DMS79 (cell line): ENCODE measurements at places on chromosomes 1 and 21.

GRCh38 chr21:44802396-44803153 lies 955 bp upstream of the UBE2G2 start:
- DNase-seq: no peak

DNA sequence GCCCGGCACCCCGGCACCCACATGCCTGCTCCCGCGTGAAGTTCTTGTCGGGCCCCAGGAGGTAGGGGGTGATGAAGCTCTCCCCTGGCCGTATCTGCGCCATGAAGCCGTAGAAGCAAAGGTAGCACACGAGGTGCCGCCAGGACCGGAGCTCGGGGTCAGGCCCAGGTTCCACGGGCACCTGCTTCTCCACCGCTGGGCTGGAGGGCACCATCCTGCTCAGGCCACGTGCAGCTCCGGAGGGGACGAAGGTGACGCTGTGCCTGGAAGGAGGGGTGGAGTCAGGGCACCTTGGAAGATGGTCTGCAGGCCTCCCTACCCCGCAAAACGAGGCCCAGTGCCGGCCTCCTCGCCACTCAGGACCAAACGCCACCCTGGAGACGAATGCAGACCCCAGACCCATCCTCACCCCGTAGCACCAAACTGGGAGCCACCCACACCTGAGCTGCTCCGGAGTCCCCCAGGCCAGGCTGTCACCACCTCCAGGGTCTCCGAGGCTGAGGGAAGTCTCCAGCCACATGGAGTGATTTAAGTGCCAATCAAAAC lies 4.4 kb downstream of the SLC19A1 start:
- DNase-seq: no peak

- no peak for DNase-seq
Observed at GRCh38 chr1:204947338-204947737, 76.7 kb downstream of the NFASC start.

- DNase-seq: no peak
Observed at GRCh38 chr1:36851595-36851994, 182.7 kb downstream of the GRIK3 start.

- DNase-seq: no peak
Observed at GRCh38 chr1:222552882-222553281, 5.0 kb upstream of the HHIPL2 start.

- DNase-seq: no peak
Observed at GRCh38 chr1:61427510-61427909, 297.4 kb downstream of the TM2D1 start.

DNA sequence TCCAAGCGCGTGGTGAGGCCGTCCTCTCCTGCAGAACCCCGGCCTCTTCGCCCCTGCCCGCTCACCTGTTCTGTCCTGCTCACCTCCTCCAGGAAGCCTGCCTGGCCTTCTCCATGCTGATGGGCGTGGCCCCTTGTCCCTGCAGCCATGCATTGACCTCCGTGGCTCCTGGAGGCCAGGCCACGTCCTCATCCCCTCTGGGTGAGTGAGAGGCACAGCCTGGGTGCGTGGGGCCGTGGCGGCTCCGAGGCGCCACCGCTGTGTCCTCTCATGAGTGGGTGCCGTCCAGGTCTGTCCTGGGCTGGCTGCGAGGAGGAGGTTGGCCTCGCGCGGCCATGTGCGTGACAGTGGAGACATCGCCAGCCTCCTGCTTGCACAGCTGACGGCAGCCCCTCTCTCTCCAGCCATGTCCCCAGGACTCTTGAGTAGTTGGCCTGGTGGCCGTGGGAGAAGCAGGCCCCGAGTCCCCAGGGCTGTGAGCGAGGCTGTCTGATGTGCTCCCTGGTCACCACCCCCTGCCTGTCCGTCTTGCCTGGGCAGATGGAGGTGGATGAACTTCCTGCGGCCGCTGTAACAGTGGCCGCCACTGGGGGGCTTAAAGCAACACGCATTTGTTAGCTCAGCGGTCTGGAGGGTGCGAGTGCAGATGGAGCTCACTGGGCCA lies 58.1 kb downstream of the PRKCZ start:
- DNase-seq: peak; percentile 4

- no peak for DNase-seq
Observed at GRCh38 chr1:7509598-7509997, 261.5 kb upstream of the VAMP3 start.

- no peak for DNase-seq
Observed at GRCh38 chr21:39326607-39327307, 13.3 kb upstream of the BRWD1 start.

DNA sequence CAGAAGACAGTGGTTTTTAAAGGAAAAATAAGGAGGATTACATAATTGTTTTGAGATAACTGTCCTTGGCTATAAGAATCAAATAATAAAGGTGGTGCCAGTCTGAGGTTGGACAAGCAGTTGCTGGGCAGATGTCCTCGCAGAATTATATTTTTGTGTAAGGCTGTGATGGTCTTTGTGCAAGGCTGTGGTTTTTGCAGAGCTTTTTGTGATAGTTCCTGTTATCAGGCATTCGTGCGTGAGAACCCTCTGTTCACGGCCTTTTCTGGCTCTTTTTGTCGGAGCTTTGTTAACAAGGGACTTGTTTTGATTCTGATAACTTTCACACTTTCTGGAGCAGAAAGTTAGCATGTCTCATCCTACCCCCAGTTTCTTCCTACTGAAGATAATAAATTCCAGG lies 33.4 kb downstream of the SH3BP5L start:
- DNase-seq: no peak

DNA sequence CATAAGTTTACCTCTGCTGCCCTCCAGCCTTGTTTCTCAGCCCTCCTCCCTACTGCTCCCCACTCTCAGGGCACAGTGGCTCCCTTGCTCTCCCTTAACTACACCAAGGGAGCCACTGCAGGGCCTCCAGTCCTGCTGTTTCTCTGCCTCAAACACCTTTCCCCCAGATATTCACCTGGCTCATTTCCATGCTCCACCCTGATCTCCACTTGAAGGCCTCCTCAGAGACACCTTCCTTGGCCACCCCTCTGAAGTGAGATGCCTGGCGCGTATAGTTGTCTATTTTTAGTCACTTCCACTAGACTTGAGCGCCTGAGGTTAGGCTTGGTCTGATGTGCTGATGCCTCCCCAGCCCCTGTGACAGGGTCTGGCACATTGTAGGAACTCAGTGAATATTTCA lies 34.9 kb downstream of the SEC16B start:
- no peak for DNase-seq

GRCh38 chr1:227308367-227309336 lies 9.6 kb downstream of the CDC42BPA start:
- no peak for DNase-seq

- no peak for DNase-seq
Observed at GRCh38 chr1:6100861-6101783, 55.4 kb downstream of the KCNAB2 start.

DNA sequence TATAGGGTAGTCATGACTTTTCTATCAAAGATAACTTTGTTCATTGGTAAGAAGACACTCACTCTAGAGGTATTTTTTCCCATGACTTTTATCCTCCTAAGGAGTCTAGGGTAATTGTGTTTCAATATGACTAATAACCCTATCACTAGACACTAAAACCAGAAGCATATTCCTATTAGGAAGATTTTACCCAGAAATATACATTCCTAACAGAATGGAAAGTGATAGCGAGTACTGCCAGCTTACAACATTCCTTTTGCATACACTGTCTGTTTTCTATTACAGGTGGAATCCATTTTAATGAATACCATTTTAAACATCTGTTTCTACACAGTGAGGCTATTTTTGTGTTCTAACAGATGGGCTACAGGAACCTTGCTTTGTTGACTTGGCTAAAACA lies 31.4 kb upstream of the C1orf185 start:
- no peak for DNase-seq

DNA sequence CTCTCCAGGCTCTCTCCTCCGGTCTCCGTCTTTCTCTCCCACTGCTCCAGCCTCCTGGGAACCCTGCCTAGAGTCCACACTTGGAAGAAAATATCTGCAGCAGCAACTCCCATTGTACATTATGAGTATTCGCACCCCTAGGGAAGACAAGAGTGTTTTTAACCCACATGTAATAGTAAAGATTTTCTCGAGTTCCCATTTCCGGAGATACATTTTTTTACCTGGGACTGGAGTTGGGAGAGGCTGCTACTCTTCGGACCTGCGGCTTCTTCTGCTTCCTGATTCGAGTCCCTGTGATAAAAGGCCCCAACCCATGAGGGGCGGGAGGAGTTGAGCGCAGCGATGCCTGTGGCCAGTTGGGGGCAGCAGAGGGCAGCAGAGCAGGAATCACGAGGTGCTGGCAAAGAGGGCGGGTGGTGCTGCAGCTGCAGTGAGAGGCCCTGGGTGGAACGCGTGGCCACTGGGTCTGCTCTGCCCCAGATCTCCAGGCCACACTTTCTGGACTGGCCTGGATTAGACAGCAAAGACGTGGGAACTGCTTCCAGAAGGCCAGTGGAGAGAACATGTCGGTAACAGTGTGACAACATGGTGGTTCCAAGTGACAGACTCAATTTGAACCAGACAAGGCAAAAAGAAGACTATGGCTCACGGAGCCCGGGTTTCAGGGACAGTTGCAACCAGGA lies 221.0 kb upstream of the CSF3R start:
- peak; percentile 42 for DNase-seq

GRCh38 chr1:29460041-29460610 lies 223.8 kb downstream of the PTPRU start:
- no peak for DNase-seq

- no peak for DNase-seq
Observed at GRCh38 chr1:224168859-224169380, 14.1 kb upstream of the DEGS1 start.

DNA sequence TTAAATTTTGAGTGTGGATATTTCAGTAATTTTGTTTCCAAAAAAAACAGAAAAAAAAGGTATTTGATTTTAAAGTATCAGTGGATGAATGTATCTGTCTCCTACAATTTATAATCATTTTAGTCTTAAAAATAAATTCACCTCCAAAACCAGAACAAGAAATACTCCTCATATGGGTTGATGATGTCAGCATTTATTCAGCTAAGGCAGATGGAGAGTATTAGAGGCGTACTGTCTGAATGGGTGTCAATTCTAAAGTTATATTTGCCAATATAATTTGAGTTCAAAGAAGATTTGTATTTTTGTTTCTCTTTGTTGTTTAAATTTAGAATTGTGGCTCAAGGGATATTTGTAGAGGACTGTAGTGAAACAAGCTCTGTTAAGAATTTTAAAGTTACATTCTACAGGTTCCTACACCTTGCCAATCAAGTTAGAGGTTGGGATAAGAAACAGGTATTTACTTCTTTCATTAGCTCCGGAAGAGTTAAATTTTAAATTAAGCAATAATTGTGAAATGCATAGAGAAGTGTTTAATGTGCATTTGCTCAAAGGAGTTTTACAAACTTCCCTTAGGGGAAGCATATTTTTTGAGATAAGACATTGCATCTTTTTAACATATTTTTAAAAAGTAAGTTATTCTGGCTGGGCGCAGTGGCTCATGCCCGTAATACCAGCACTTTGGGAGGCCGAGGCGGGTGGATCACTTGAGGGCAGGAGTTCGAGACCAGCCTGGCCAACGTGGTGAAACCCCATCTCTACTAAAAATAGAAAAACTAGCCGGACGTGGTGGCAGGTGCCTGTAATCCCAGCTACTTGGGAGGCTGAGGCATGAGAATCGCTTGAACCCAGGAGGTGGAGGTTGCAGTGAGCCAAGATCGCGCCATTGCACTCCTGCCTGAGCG lies 1.2 kb downstream of the PLA2G4A start:
- DNase-seq: no peak

- DNase-seq: no peak
Observed at GRCh38 chr1:204102029-204102611, 29.2 kb downstream of the SOX13 start.

DNA sequence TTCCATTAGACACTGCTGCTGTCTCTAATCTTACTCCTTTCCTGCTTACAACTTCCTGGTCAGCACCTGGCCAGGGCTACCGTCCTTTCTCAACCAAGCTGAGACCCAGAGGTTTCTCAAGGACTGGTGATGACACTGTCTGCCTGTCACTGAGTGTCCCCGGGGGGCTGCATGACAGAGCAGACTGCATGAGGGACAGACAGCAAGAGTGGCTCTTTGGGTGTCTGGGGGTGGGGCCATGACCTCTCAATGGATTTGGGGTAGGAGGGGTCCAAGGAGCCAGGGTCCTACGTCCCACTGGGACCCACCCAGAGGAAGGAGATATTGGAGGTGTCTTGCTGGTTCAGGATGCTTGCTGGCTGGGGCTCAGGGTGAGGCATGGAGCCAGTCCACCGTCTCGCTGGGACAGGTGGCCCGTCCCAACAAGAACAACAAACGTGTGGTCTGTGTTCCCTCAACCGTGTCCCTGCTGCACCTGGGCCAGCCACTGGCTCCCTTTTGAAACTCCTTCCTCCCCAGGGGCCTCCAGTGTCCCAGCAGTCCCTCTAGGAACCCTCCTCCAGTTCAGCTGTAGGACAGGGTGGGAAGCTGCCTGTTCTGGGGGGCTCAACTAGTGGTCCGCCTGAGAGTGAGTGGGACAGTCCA lies 344.6 kb upstream of the AJAP1 start:
- no peak for DNase-seq

DNA sequence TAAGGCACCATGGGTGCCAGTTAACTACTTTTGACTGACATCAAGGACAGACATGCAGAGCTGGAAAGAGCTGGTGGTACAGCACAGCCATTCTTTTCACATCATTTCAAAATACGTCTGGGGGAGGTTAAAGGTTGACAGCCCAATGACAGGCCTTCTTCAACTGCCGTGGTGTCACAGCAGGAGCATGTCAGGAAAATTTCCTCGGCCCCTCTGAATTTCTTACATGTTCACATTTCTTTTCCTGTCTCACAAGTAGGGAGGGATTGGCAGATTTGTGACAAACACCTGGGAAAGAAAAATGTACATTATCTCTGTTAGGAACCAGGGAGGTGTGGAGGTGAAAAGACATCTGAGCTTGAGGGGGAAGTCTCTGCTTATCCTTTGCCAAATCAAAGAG lies 279.1 kb downstream of the SPATA17 start:
- no peak for DNase-seq

DNA sequence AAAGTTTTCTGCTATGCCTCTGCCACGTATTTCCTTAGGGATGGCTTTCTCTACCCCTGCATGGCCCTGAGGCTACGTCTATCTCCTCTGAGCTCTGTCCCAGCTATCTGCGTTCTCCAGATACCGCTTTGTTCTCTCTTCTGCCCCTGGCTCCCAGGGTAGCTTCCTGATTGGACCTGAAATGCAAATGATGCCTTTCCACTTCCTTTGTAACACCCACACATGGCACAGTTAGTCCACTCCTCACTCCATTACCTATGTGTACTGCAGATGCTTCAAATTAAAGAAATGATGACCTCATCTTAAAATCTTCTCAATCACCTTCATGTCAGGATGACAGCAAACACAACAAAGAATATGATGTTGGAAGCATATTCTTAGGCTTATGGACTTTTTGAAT lies 138.6 kb upstream of the POGK start:
- no peak for DNase-seq

DNA sequence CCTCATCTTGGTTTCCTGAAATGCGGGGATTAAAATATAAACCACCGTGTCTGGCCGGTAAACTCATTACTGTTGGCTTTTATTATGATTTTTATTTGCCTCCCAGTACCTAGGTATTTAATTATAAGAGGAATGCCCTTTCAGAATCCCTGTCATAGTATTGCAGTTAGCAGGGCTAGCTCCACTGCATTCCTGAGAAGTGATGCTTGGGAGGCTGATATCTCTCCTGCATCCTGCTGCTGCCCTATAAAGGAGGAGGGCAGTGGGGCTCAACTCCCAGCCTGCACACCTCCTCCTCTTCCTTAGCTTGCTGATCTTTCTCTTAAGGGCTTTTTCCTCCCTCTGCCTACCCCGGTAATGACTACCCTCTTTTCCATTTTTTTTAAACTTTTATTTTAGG lies 19.9 kb upstream of the DISC1 start:
- no peak for DNase-seq
